ENCODE measurements at places on chromosomes 2 and 18. TPM values are rescaled to one million over a fixed set of nuclear protein-coding genes. Genes with fewer than 3 reads are reported as not detected.

GALNT14 gene
- total RNA-seq, result 2.0 TPM

IL18R1 gene
- 4.5 TPM for total RNA-seq

SCN2A gene
- total RNA-seq, result 0.20 TPM

OXER1 gene
- total RNA-seq, result 1.1 TPM

CABLES1 gene
- total RNA-seq, result 26.6 TPM

OR6B2 gene
- not detected for total RNA-seq

GPR75 gene
- 2.3 TPM for total RNA-seq

CDK15 gene
- 1.6 TPM for total RNA-seq

RAD51AP2 gene
- 0.20 TPM for total RNA-seq

Data from skin of body (tissue), 3 donors.